GM03348 (cell line): ENCODE measurements at places on chromosomes 6 and 20.
A peak's percentile ranks its signal among the peaks of the same experiment; 100 is the strongest.

DNA sequence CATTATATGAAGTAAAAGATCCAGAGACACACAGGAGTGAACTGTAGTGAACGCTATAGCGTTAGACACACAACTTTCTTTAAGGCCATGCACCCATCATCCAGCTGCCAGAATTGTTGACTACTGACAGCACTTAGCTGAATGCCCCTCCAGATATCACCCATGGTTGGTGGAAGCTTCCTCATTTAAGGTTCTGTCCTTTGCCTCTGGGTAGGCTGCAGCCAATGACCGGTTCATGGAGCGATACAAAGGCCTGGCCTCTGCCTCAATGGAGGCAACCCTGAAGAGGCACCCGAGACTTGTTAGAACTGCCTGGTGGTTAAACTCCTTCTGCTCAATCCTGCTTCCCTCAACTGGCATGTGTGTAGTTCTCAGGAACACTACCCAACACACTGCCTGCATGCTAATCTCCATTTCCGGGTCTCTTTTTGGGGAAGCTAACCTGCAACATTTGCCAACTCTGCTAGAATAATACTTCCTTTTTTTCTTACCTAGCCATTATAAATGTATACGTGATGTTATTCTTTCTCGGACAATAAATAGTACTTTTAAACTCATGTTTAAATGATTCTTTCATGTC, 49.8 kb upstream of the THEMIS start:
- no peak for DNase-seq

GRCh38 chr6:148854096-148854495, 107.3 kb downstream of the UST start:
- DNase-seq, result no peak

DNA sequence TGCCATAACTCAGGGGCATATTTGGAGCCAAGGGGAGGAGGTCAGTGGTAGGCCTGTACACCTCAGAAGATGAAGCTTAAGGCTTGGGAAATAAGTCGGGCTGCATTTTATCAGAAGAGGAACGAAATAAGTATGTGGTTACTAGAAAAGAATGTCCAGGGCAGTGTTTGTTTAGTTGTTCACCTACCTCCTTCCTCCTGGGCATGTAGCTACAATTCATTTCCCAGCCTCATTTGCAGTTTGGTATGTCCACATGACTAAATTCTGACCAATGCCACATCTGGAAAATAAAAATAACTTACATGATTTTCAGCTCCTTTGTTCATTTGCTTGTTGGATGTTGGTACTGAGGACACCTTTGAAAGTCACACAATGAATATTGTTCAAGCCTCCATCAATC, 294.5 kb upstream of the RGS17 start:
- DNase-seq, result no peak

DNA sequence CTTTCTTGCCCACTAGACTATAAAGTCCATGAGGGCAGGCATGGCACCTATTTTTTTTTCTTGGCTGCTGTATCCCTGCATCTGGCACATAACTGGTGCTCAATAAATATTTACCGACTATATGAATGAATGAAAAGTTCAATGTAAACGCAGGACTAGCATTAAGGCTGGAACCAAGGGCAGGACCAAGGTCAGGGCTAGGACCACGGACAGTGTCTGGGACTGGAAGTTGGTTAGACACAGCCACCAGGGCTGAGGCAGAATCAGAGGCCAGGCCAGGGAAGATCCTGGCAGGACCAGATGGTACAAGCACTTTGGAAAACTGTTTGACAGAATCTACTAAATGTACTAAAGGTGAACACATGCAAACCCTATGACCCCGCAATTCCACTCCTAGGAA, 3.7 kb downstream of the TNXB start:
- no peak for DNase-seq

DNA sequence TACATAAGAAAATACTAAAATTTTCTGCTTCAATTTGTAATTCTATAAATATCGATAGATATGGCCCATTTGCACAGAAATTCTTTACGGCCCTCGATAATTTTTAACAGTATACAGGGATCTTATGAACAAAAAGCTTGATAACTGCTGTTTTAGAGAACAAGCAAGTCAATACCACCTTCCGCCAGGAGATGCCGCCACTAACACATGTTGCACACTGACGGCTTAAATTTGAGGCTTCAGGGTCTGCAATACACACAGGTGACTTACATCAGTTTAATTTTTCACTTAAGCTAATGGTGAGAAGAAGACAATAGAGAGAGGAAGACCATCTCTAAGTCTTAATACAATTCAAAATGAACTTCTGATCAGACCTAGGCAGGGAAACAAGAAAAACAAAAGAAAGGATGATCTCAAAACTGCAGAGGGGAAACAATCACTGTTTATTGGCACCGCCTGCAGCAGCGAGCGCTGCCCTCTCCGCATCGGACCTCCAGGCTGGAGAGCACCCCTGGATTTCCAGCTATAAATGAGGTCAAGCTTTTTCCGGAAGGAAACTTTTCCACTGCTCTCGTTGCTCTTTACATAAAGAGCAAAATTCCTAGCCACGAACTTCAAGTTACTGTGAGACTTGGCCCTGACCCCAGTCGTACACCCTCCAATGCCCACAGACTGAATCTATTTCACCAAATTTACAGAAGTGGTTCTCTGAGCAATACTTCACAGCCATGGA, 53.9 kb downstream of the OTOR start:
- DNase-seq, result peak; percentile 57

GRCh38 chr6:19587238-19587942, 249.8 kb upstream of the ID4 start:
- no peak for DNase-seq

- no peak for DNase-seq
These were observed 59.6 kb upstream of the SALL4 start for GRCh38 chr20:51861726-51862466.

- DNase-seq, result no peak
These were observed 535 bp upstream of the CCDC170 start for GRCh38 chr6:151493161-151493803.

DNA sequence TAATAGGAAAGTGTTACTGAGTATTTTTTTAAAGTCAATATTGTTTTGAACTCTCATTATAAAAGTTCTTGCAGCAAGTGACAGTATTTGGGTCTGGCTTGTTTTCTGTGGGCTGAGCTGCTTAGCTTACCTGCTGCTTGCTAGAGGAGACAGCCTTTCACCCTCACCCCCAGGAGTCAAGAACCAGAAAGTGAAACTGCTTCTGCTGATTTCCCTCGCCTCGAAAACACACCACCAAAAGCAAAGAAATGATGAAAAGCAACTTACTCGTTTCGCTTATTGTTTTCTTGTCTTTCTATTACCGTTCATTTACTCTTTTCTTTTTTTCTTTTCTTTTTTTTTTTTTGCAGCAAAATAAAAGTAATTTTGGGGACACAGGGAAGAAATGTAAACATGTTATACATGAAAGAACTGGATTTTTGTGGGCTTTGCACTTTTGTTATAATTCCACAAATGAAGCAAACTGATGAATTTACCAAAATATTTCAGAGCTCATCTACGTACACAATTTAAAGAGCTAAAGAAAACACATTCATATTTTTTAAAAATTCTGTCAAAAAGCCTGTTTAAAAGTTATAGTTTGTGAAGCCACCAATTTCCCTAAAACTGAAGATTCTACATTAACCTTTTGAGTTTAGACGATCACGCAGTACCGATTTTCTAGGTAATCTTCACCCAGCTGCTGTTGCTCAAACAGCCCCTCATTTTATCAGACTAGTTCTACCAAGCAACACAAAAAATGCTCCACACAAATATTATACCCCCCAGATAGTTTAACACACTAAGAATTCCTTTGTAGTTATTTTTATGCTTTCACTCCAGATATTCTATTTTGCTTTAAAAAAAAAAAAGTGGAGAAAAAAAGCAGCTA, 1.7 kb downstream of the SCML4 start:
- DNase-seq, result no peak

DNA sequence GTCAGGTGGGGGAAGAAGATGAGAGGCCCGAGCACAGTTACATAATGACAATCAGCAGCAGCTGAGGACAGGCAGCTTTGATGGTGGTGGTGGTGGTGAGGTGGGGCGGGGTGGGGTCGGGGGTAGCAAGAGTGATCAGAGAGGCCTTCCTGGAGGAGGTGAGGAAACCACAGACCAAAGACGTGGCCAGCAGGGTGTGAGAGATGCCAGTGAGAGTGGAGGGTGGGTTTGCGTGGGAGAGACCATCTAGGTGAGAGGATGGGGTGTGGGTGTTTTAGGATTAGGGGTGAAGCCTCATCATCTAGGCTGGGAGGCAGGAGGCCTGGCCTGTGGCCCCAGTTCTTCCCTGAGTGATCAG, 76.0 kb upstream of the TOX2 start:
- DNase-seq, result no peak

- no peak for DNase-seq
These were observed 78.7 kb downstream of the DLL1 start for GRCh38 chr6:170212051-170212756.

DNA sequence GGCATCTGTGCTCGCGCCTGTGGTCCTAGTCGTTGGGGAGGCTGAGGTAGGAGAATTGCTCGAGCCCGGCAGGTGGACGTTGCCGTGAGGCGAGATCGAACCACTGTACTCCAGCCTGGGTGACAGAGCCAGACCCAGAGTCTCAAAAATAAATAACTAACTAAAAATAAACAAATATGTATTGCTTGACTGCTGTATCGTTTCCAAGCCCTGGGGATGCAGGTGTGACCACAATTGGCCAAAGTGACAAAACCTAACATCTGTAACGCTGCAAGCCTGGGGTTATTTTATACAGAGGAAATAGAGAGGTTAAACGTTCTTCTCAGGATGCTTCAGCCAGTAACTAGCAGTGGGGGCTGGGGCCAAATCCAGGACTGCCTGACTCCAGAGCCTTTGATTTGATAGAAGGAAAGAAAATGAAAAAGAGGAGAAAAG, 1.9 kb upstream of the SRSF3 start:
- DNase-seq, result no peak

DNA sequence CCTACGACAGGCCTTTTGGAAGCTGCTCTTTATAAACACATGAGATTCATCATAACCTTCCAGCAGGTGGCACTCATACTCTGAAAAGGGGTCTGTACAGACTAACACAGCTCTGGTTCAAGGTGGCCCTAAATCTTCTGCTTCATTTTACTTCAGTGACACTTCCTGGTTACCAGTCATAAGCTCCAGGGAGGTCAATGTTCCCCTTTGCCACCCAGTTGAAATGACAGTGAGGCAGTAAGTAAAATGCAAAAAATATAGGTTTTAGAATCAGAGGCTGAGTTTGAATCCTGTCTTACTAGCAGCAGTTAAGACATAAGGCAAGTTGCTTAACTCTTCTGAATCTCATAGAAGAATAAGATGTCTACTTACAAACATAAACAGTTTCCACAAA, 132.8 kb downstream of the CDK19 start:
- peak; percentile 75 for DNase-seq

DNA sequence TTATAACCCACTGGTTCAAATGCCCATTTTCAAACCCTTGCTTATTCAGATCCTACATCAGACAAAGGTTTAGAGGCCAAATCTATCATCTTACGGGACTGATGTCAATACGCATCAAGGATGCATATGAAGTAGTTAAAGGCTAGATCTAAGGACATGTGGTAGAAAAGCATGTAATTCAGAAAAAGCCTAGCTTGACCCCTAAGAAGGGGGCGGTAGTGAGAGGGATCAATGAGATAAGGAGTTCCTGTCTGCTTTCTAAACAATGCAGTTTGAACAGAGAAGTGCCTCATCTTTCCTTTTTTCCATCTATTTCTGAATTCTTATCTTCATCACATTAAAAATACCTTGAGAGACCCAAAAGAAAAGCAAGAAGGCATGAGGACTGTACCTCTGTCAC, 237.7 kb downstream of the ARHGAP18 start:
- DNase-seq, result no peak

- no peak for DNase-seq
These were observed 357.2 kb downstream of the CD83 start for GRCh38 chr6:14474816-14475215.

DNA sequence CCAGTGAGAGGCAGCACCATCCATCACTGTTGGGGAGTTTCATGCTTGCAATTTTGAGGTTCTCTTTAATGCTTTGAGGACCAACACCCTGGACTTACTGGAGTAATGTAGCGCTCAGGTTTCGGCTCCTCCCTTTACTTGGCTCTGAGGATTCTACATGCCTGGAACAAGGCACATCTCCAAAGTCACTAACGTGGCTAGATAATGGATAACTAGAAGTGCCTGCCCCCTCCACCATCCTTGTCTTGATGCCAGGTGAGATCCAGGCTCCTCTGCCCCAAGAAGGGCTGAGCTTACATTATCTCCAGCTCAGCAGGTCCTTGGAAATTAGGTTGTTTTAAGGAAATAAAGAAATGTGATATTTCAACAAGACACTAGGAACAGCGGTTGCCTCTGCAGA, 75.5 kb upstream of the ZNFX1 start:
- DNase-seq, result no peak

DNA sequence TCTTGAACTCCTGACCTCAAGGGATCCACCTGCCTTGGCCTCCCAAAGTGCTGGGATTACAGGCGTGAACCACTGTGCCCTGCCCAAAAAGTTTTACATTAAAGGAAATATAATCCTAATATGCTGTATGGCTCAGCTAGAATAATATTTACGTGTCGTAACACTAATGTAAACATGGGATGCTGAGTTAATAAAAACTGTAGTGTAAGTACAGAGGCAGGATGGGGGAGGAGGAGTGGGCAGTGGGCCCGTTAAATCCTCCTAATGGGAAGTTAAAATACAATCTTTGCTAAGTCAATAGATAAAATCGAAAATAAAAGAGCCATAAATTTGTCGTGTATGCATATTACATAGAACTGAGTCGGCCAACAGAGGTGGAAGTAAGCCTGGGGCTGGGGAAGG, 12.1 kb upstream of the IP6K3 start:
- no peak for DNase-seq

GRCh38 chr6:98782772-98783171, 51.6 kb upstream of the POU3F2 start:
- DNase-seq, result no peak

GRCh38 chr6:34223381-34223955, 13.2 kb upstream of the HMGA1 start:
- DNase-seq, result no peak

DNA sequence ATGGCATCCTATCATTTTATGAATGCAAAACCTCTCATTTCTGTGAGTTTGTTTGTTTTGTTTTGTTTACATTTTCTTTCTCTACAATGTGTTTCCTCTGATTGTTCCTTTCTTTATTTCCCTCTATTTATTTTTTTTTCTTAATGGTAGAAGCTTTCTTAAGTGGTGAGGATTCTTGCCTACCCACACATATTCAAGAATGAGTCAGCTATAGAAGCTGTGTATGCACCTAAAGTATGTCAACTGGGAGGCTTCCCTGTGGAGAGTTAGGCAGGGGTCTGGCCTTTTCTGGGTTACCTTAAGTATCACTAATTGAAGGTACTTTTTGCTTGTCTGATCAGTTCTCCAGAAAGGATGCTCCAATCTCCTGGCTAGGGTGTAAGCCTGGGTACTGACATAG, 354.0 kb downstream of the ESR1 start:
- DNase-seq, result peak; percentile 42

- DNase-seq, result no peak
These were observed 631.3 kb upstream of the IMPG1 start for GRCh38 chr6:76703786-76704185.

DNA sequence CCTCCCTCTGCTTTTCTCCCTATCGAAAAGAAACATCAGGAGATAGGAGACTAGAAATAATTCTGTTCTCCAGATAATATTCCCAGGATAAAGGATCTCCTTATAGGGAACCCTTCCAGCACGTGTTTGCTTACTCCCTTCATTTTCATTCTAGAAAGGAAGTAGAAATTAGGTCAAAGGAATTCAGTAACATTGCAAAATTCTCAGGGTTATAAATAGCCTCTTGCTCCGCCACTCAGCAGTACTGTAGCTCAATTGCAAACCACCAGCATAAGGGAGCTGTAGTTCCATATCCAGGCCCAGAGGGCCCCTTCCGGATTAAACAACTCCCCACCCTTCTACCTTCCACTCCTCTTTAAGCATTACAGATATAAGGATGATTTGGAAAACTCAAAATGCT, 6.2 kb downstream of the ELMO2 start:
- DNase-seq, result peak; percentile 71
